Stimulated activated CD8-positive, alpha-beta memory T cell treated with anti-CD3 and anti-CD28 coated beads, Interleukin-15, amount 100 ng/mL, for 48 hours (primary cell): ENCODE measurements at places on chromosomes 2 and 18.

GRCh38 chr18:51133580-51134160 lies 63.8 kb downstream of the MEX3C start:
- no peak for DNase-seq

DNA sequence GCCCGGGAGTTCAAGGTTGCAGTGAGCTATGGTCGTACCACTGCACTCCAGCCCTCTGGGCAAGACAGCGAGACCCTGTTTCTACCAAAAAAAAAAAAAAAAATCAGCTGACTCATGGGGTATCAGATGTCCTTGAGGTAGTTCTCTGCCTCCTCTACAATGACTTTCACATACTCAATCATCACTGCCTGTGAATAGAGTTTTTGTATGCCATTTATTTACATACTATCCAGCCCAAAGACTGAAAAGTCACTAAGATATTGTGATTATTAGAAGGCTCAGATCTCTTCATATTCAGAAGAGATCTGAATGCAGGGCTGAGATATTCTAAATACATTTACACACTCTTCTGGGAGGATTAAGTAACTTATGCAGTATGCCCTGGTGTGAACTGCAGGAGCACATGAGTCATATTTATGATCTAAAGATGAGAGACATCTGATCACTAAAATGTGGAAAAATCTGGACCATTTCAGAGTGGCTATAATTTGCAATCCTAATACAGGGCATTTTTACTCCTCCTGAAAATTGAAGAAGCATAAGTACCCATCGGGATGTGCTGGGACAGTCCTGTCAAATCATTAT lies 38.9 kb downstream of the KLF7 start:
- no peak for DNase-seq

- no peak for DNase-seq
These were observed 124.8 kb downstream of the TTC32 start for GRCh38 chr2:19776941-19777514.

GRCh38 chr18:50401295-50401694 lies 26.4 kb downstream of the SKA1 start:
- DNase-seq = no peak

DNA sequence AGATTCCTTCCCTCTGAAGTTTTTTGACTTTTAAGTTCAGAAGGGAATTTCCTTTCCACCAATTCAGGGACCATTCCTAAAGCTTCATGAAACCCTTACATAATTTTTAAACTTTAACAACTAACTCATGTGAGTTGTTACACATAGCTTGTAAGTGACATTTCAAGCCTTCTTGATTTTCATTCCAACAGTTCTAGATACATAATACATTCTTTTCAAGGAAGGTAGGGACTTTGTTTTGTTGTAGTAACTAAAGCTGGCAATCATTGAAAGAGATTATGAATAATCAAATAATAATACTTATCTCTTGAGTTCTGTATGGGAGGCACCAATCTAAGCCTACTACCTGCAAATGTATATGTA lies 45.4 kb downstream of the SETBP1 start:
- no peak for DNase-seq

- DNase-seq = peak; percentile 97
These were observed at the start of gene MRPS9 for GRCh38 chr2:105037572-105038382. TSS of gene MRPS9 (plus strand) at chr2:105038069. CDS start at chr2:105038093, 24 bp downstream.
